ENCODE measurements at places on chromosomes 6 and 20.

GRCh38 chr6:140284871-140285270 lies 910.4 kb upstream of the CITED2 start:
- no peak for DNase-seq

- DNase-seq: no peak
Observed at GRCh38 chr6:56724455-56724854, 81.8 kb upstream of the DST start.

DNA sequence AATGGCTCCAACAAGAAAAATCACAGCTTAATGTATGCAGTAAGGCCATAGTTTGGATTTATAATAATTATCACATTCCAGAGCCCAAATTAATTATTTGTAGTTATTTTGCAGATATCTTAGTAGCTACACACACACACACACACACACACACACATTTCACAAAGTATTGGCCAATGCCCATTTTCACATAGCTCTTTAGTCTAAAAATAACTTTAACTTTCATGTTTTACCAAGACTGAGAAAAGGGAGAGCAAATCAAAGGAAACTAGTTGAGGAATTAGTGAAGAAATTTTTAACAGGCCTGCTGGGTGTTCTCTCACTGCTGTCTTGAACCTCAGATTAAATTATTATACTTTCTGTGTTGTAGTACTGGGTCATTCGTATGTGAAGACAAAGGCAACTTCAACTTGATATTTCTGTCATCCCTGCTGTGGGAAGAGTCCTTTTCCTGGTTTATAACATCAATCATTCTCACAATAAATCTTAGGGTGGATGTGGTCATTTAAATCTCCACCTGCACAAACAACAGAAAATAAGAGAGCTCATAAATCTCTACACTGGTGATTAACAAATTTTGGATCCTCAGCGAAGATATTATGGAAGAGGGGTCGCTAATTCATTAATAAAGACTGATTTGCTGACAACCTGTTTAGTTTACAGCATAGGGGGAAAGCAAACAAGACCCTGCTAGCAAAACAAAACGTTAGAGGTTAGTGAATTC lies 1.6 kb upstream of the TCF21 start:
- DNase-seq: no peak

- no peak for DNase-seq
Observed at GRCh38 chr6:451336-451735, 59.8 kb downstream of the IRF4 start.

DNA sequence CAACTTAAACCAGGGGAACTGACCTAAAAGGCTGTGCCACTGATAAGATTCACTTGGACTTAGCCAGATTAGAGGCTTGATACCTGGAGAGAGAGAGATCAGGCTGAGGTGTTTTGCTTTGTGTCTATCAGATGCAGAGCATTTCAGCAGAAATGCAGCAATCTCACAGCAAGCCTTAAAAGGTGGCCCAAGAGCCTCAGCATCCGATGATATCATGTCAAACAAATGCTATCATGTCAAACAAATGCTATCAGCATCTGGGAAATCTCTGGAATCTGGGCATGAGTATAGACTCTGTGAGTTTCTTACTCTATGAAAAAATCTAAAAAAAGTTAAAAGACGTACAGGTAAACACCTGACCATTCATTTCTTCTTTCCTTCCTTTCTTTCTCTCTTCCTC lies 718.9 kb downstream of the EYS start:
- DNase-seq: no peak

- DNase-seq: no peak
Observed at GRCh38 chr20:347317-347639, 367 bp downstream of the NRSN2 start.

DNA sequence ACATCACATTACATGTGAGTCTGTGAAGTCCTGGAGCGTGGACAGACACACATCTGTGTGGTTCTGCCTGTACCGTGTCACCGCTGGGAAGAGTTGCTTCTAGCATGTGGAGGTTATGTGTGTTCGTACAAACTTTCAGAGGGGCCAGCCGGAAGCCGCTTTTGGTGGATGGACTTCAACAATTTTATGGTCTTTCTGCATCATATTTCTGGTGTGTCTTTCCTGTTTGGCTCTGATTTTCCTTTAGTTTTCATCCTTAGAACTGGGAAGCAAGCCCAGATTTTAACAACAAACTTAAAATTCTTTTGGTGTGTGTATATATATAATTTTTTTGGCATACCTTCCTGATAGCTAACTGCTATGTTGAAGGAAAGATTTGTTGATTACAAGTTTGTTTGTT lies 71.2 kb downstream of the TIAM2 start:
- DNase-seq: no peak

- DNase-seq: no peak
Observed at GRCh38 chr6:39086294-39086693, 28.7 kb downstream of the SAYSD1 start.

- peak; percentile 30 for DNase-seq
Observed at GRCh38 chr6:87701344-87701675, 723 bp downstream of the AKIRIN2 start.

DNA sequence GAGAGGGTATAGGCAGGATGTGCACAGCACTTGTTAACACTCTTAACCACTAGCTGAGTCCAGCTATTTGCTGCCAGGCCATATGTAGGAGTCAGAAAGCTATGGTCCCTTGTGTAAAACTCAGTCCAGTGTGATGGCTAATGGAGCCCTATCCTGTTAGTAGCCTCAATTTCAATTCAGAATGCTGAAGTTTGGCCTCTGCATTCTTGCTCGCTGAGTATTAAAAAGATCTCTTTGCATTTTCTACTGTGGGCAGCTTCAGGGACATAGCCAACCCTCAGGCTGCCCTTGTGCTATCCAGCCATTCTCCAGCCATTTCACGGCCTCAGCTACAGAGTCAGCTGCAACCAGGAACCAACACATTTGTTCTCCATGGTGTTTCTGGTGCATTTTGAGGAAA lies 92.5 kb downstream of the SPTLC3 start:
- no peak for DNase-seq

- DNase-seq: no peak
Observed at GRCh38 chr6:38018755-38019165, 199.2 kb downstream of the ZFAND3 start.

- peak; percentile 58 for DNase-seq
Observed at GRCh38 chr20:19784511-19785172, 26.6 kb downstream of the RIN2 start.

- DNase-seq: no peak
Observed at GRCh38 chr6:38696345-38696744, 6.6 kb downstream of the GLO1 start.

DNA sequence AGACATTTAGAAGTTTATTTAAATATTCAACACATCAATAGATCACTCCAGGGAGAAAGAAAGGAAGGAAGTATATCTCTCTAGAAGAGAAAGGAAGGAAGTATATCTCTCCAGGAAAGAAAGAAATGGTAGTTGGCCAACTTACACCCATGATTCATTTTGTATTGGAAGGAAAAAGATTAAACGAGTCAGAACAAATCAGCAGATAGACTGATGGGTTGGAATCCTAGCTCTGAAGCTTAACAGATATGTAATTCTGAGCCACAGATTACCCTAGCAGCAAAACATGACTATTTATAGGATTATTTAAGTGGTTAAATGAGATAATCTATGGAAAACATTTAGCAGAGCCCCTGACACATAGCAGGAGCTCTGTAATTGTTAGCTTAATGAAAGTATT lies 27.1 kb downstream of the COL12A1 start:
- no peak for DNase-seq

DNA sequence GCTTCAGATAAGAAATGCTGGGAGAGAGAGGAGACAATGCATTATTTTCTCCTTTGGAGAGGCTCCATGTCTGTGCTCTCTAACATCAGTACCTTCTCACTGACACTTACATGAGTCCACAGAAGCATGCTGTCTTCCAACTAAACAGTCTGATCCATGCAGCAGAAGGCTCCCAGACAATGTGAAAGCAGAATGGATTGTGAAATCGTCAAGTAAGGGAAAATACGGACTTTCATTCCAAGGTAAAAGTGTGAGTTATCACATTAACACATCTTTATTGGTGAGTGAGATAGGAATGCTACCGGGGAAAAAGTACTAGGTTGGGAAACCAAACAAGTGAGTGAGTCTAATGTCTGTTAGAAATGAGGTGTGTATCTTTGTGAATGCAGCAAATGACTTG lies 167.6 kb upstream of the KCNK16 start:
- no peak for DNase-seq

GRCh38 chr6:87103977-87104601 lies 9.2 kb upstream of the CGA start:
- DNase-seq: no peak

DNA sequence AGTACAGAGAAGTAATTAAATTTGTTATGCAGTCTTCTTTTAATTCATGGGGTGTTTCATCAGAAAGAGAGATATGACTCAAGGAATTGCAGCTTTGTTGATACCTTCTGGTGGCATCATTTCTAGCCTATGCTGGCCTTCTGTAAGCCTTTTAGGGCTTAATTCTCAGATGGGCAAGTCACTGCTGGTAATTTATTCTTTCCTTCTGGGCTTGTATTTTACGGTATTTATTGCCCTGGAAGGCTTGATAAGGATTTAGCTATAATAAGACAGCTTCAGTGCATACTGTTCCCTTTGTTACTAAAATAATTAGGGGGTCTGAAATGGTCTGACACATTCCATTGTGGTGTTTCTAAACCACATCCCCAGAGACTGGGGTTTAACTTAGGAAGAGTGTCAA lies 57.9 kb upstream of the EMILIN3 start:
- DNase-seq: no peak

- DNase-seq: no peak
Observed at GRCh38 chr6:140095532-140095931, 721.1 kb upstream of the CITED2 start.

DNA sequence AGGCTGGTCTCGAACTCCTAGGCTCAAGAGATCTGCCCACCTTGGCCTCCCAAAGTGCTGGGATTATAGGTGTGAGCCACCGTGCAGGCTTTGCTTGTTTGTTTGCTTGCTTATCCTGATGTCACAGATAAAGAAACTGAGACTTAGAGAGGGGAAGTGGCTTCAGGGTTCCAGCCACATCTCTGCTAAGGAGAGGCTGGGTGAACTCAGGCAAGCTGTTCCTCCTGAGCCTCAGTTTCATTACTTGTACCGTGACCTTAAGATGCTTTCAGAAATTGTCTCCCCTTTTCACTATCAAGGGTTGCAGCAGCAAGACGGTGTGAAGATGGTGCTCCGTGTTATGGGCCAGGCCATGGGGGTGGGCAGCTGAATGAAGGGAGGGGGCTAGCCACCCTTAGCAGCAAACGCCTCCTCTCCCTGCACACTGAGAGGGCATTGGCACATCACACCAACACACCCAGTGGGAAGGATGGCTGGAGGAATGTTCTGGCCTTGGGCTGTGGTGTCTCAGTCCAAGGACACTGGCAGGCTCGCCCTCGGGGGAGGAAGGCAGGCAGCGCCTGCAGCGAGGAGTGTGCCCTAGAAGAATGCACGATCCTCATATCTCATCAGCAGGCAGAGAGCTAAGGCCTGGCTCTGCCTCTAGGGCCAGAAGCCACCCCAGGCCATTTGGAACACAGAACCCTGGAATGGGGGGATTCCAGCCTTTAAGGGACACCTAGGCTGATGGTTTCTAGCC lies 48.2 kb upstream of the TLDC2 start:
- no peak for DNase-seq

DNA sequence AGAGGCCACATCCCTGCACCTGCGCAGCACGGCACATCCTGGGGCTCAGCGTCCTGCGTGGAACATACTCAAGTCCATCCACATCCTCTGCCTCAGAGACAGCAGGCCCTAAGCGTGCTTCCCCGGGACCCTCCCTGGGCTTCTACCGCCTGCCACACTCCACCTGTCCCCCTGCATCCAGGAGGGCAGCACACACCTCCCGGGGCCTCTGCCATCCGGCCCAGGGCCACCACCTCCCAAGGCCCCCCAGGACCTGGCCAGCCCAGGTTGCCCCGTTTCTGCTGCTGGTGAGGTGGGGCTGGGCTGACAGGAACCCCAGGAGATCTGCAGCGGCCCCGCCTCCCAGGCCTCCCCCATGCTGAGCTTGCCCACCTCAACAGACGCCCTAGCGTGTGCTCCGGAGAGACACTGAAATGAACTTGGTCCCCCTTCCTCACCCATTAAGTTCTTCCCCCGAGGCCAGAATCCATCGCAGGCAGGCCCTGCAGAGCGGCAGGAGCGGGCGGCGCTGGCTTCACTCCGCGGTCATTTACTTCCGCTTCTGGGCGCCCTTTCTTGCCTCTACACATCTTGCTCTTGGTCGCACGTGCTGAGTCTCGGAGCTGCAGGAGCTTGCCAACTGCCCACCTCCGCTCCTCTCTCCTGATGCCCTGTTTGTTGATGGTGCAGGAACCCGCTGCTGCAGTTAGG lies 235.3 kb downstream of the TAF4 start:
- DNase-seq: no peak

DNA sequence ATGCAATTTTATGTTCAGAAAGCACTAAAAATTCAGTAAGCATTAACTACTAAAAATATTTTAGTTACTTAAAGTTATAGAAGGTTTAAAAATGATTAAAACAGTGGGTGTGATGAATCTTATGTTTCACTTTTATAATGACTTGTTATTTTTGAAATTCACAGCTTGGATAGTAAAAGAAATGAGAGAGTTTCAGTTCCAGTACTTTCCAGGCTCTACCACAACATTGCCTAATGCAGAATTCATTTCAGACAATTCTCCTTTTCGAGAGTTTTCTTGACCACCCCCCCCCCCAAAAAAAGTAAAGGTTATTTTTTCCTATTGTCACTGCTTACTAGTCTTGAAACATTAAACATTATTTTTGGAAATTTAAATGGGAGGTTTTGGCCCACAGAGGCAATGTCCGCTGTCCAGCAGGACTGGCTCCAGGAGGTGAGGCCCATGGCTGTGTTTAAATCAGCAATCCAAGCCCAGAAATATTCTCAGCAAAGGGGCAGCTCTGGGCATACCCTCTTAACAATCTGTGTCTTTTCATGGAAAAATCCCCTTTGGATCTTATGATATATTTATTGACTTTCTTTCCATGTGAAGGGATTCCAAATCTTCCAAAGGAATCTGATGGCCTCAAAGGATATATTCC lies 519.9 kb downstream of the MAFB start:
- DNase-seq: no peak

DNA sequence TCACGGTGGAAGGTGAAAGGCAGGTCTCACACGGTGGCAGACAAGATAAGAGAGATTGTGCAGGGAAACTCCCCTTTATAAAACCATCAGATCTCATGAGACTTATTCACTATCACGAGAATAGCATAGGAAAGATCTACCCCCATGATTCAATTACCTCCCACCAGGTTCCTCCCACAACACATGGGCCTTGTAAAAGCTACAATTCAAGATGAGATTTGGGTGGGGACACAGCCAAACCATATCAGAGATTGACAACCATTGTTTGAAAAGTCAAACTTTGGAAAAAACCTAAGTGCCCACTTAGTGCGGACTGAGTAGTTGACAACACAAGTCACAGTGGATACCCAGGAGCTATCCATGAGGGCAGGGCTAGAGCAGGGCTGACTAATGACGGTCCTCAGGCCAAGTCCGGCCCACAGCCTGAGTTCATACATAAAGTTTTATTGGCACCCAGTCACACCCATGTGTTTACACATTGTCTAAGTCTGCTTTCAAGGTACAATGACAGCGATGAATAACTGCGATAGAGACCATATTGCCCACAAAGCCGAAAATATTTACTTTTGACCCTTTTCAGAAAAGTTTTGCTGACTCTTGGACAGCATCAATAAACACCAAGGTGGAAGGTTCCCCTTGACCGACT lies 33.8 kb upstream of the PMEPA1 start:
- no peak for DNase-seq

- DNase-seq: peak; percentile 63
Observed at GRCh38 chr6:110528101-110528929, 51.9 kb upstream of the SLC22A16 start.

- no peak for DNase-seq
Observed at GRCh38 chr6:156457601-156458000, 319.6 kb upstream of the ARID1B start.

- no peak for DNase-seq
Observed at GRCh38 chr6:93318121-93318520, 101.2 kb downstream of the EPHA7 start.

Data from germinal center (tissue), 1 donor.